Osteoblast (primary cell): ENCODE measurements at places on chromosomes 11 and 22. TPM values are rescaled to one million over a fixed set of nuclear protein-coding genes. Genes with fewer than 3 reads are reported as not detected.

GRCh38 chr11:18332302-18332701 is 9.9 kb downstream of the GTF2H1 start:
- no peaks in the 10 kb centered on the region for H3K4me1 ChIP-seq
- H3K4me3 ChIP-seq, result no peak overlapping the region
- H3K36me3 ChIP-seq, result peaks cover 44% of the 10 kb centered on the region
- DNase-seq, result no peak
- H3K27ac ChIP-seq, result no peak overlapping the region

- peaks cover 8% of the 10 kb centered on the region for H3K4me1 ChIP-seq
- peaks cover 18% of the 10 kb centered on the region for H3K27me3 ChIP-seq
- no peak overlapping the region for H3K4me3 ChIP-seq
- no peak overlapping the region for H3K27ac ChIP-seq
- DNase-seq, result peak; percentile 83
Measured at GRCh38 chr11:32176223-32176934, 85.5 kb downstream of the RCN1 start.

DNA sequence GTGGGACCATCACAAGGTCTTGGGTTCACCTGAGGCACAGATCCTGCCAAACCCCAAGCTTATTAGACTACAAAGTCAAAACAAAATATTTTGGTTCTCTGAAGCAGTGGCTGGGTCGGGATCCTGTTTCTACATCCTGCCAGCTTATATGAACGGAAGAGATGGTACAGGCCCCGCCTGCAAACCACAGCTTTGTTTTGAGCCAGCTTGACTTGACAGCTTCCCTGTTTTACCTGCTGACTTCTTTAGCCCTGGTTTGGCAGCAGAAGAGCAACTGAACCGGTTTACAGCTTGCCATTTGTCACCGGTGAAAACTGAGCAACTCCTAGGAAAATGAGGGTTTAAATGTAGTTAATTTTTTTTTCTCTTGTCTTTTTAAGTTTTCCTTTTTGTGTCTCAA is 11.4 kb downstream of the PACS1 start:
- H3K4me3 ChIP-seq, result no peak overlapping the region
- no peak for DNase-seq
- H3K27me3 ChIP-seq, result no peaks in the 10 kb centered on the region
- H3K27ac ChIP-seq, result peak overlapping the region; percentile 57

- DNase-seq, result no peak
- no peaks in the 10 kb centered on the region for H3K36me3 ChIP-seq
- H3K4me3 ChIP-seq, result no peak overlapping the region
- H3K27ac ChIP-seq, result no peak overlapping the region
- H3K4me1 ChIP-seq, result no peaks in the 10 kb centered on the region
Measured at GRCh38 chr11:15569305-15570025, 454.7 kb downstream of the INSC start.

Gene RIMBP3C
- total RNA-seq, result 0.29 and 0.36 TPM in 2 replicates

DNA sequence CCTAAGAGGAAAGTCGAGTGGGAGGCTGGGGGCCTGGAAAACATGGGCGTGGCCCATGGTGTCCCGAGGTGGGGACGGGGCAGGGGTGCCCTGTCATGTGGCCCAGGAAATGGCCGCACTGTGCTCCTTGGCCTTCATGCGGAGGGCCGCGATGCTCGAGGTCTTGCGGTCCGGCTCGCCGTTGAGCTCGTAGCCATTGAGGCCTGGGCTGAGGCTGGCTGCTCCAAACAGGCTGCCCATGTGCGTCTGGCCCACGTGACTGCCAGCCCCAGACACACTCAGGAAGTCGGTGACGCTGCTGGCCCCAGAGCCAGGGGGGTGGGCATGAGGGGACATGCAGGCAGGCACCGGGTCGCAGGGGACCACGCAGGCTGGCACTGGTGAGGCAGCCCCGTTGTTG is 45.2 kb downstream of the ALX4 start:
- H3K4me1 ChIP-seq, result peaks cover 9% of the 10 kb centered on the region
- H3K36me3 ChIP-seq, result no peaks in the 10 kb centered on the region
- no peak overlapping the region for H3K4me3 ChIP-seq
- H3K27me3 ChIP-seq, result no peaks in the 10 kb centered on the region
- H3K27ac ChIP-seq, result no peak overlapping the region

DNA sequence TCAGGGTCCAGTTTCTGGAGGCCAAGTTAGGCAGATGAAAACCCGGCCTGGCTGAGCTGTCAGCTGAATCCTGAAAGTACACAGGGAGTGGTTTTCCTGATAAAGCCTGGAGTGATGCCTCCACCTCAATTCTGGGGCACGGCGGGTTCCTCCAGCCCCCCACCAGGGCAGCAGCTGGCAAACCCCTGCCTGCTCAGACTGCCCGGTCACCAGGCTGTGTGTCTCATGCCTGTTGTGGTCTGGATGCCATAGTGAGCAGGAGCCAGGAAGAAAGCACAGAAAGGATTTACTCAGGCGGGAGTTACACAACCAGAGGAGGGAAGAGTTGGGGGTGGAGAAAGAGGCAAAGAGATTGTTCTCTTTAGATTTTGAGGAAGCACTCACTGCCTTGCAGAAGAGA is 119.9 kb upstream of the RASSF10 start:
- no peaks in the 10 kb centered on the region for H3K27me3 ChIP-seq
- peak overlapping the region; percentile 26 for H3K4me3 ChIP-seq
- H3K36me3 ChIP-seq, result peaks cover 46% of the 10 kb centered on the region

Gene PLEKHA7
- 0.29 and 1.1 TPM in 2 replicates for total RNA-seq

GRCh38 chr11:131827430-131827829 is 457.0 kb downstream of the NTM start:
- no peak overlapping the region for H3K27ac ChIP-seq
- H3K4me3 ChIP-seq, result no peak overlapping the region
- H3K36me3 ChIP-seq, result no peaks in the 10 kb centered on the region

Gene UBQLNL
- total RNA-seq, result 0.29 and 0.36 TPM in 2 replicates

GRCh38 chr22:27834364-27835185 is 33.0 kb upstream of the MN1 start:
- no peaks in the 10 kb centered on the region for H3K36me3 ChIP-seq
- peaks cover 9% of the 10 kb centered on the region for H3K4me1 ChIP-seq
- no peak for DNase-seq

GRCh38 chr22:19844377-19845053 is 10.2 kb downstream of the GNB1L start:
- peaks cover 13% of the 10 kb centered on the region for H3K4me1 ChIP-seq
- H3K4me3 ChIP-seq, result peak overlapping the region; percentile 48
- H3K27ac ChIP-seq, result peak overlapping the region; percentile 48
- H3K36me3 ChIP-seq, result peaks cover under 1% of the 10 kb centered on the region

Gene MYO7A
- total RNA-seq, result under 0.01 TPM in 2 replicates

- no peak for DNase-seq
- no peaks in the 10 kb centered on the region for H3K27me3 ChIP-seq
- H3K27ac ChIP-seq, result no peak overlapping the region
- no peaks in the 10 kb centered on the region for H3K36me3 ChIP-seq
Measured at GRCh38 chr22:22721681-22722354, 77.4 kb downstream of the GGTLC2 start.

- H3K4me1 ChIP-seq, result peaks cover 19% of the 10 kb centered on the region
- peak overlapping the region; percentile 56 for H3K27ac ChIP-seq
- DNase-seq, result no peak
- no peaks in the 10 kb centered on the region for H3K36me3 ChIP-seq
- peak overlapping the region; percentile 97 for H3K4me3 ChIP-seq
- no peaks in the 10 kb centered on the region for H3K27me3 ChIP-seq
Measured at GRCh38 chr11:59754494-59754858, 700 bp upstream of the STX3 start.

GRCh38 chr22:18012531-18012930 is 11.8 kb downstream of the MICAL3 start:
- H3K27me3 ChIP-seq, result no peaks in the 10 kb centered on the region
- no peak for DNase-seq
- no peak overlapping the region for H3K27ac ChIP-seq
- H3K4me1 ChIP-seq, result no peaks in the 10 kb centered on the region
- no peak overlapping the region for H3K4me3 ChIP-seq

Gene FXYD2
- total RNA-seq, result not detected in 2 replicates

DNA sequence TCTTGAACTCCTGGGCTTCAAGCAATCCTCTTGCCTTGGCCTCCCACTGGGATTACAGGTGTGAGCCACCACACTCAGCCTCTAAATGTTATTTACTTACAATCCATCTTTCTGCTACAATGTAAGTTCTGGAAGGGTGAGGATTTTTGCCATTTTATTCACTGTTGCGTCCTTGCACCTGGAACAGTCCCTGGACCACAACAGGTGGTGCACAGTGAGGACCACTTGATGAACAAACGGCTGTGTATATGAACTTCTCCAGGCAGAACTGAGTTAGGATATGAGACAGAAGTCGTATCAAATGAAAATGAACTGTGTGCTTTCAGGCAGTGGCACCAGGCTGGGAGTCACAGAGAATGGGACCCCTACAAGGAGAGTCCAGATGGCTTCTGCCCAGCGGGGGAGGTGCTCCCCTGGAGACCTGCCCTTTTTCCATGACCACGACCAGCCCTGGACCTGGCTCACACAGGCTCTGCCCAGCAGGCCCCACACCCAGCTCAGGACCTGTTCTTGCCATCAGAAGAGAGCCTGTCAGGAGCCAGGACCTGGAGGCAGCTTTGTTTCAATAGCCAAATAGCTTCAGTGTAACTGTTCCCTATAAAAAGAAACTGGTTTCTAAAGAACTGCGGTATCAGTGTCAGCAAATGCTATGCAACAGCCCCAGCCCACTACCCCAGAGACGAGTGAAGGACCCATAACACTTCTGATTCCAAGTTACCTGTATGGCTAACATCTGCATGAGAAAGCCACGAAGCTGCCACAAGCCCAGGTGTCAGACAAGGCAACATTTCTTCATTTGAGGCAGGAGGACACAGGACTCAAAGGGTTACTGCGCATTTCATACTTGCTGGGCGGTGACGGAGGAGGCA is 104.9 kb downstream of the MICAL3 start:
- no peak overlapping the region for H3K4me3 ChIP-seq
- no peak overlapping the region for H3K27ac ChIP-seq
- peaks cover 38% of the 10 kb centered on the region for H3K4me1 ChIP-seq
- H3K27me3 ChIP-seq, result no peaks in the 10 kb centered on the region

DNA sequence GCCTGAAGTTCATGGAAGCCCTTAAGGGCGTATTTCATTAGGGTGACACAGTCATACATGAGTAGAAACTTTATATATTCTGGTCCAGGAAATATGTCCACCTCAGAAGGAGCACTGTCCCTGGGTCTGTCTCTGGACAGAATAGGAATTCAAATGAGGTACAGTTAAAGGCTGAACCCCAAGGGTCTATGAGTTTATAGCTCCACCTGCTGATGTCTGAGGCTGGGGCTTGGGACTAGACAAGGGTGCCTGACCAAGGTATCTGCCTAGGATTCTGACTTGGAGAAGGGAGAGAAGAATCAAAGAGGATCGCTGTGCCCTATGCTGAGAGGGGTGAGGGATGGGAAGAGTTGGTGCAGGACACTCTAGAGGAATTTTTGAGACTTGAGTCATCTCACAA is 14.9 kb downstream of the HEPHL1 start:
- H3K4me3 ChIP-seq, result no peak overlapping the region
- no peaks in the 10 kb centered on the region for H3K36me3 ChIP-seq
- no peaks in the 10 kb centered on the region for H3K27me3 ChIP-seq
- no peaks in the 10 kb centered on the region for H3K4me1 ChIP-seq
- DNase-seq, result peak; percentile 70
